ENCODE measurements at places on chromosomes 6 and 20. TPM values are rescaled to one million over a fixed set of nuclear protein-coding genes. Genes with fewer than 3 reads are reported as not detected.

DNA sequence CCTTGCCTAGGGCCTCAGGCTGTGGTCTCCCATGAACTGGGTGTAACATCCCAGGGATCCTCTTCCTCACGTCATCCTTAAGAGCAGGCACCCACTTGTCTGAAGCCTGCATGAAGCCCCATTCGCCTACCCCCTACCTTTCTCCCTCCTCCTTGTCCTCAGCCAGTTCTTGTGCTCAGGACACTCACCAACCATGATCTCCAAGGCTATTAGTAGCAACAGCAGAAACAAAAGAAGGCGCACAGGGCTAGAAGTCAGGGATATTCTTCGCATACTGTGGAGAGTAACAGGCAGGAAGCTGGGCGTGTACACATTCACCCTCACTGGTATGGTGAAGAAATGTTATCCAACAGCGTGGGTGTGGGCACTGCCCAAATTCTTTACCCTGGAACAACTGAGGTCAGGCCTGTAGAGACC is 7.3 kb downstream of the RAET1E start:
- DNase-seq = no peak

DNA sequence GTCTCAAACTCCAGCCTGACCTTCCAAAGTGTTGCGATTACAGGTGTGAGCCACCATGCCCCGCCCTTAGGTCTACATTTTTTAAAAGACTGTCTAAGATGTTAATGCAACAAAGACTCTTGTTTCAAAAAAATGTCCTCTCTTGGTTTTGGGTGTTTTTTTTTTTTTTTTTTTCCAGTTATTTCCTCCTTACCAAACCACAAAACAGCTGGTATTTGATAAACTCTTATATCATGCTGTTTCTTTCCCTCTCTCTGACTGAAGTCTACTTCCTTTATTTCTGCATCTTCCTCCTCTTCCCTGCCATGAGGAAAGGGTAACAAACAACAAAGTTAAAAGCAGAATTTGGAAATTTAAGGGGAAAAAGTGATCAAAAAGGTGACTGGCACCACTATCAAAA is 21.2 kb downstream of the STK38 start:
- DNase-seq = no peak

GRCh38 chr6:75824160-75824559 is 75.1 kb downstream of the MYO6 start:
- DNase-seq = no peak

The DZANK1 gene
- 0.79 TPM for polyA plus RNA-seq

- no peak for DNase-seq
These were observed 5.9 kb downstream of the ZNF512B start for GRCh38 chr20:63963784-63964301.

DNA sequence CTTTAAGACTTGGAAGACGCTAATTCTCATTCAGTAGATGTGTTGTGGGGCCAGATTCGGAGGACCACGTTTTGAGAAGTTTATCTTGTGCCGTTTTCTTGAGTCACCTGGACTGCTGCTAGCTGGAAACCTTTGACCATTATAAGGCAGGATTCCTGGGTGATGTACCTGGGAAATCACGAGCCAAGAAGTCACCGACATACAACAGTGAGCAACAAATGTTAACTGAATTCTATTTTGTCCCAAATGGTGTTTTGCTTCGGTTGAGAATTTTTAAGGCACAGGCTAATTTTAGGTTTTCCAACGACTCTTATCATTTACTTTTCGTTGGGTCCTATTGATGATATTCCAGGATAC is 93.4 kb upstream of the BTN3A2 start:
- DNase-seq = no peak

DNA sequence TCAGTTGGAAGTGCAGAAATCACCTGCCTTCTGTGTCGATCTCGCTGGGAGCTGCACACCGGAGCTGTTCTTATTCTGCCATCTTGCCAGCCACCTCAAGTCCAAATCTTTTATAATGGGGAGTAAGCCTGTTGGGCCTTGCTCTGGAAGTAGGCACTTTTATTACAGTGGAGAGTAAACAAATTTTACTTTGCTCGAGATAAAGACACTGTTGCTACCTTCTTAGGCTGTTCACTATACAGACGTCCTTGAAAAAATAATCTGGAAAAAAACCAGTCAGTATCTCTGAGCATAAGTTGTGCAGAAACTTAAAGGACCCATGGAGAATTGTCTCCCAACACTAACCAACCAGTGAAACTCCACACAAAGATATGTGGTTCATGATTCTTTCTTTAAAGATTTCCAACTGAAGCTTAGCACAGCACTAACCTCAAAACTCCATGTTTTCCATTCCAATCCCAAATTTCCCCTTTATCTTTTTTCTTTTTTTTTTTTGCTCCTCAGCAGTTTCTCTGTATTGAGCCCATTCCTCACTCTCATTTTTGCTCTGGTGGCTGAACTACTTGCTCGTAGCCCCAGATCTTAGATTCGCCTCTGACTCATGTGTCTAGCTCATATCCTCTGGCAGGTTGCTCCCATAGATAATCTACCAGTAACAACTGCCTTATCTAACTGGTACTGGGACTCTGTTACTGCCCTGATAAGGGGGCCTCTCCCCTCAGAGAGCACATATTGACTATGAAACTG is 34.3 kb upstream of the COL9A1 start:
- DNase-seq = no peak

The USP49 gene
- polyA plus RNA-seq = 0.44 TPM

- DNase-seq = no peak
These were observed 70.4 kb downstream of the SOX4 start for GRCh38 chr6:21663966-21664313.
